ENCODE measurements at places on chromosomes 13 and 19.
A peak's percentile ranks its signal among the peaks of the same experiment; 100 is the strongest.

DNA sequence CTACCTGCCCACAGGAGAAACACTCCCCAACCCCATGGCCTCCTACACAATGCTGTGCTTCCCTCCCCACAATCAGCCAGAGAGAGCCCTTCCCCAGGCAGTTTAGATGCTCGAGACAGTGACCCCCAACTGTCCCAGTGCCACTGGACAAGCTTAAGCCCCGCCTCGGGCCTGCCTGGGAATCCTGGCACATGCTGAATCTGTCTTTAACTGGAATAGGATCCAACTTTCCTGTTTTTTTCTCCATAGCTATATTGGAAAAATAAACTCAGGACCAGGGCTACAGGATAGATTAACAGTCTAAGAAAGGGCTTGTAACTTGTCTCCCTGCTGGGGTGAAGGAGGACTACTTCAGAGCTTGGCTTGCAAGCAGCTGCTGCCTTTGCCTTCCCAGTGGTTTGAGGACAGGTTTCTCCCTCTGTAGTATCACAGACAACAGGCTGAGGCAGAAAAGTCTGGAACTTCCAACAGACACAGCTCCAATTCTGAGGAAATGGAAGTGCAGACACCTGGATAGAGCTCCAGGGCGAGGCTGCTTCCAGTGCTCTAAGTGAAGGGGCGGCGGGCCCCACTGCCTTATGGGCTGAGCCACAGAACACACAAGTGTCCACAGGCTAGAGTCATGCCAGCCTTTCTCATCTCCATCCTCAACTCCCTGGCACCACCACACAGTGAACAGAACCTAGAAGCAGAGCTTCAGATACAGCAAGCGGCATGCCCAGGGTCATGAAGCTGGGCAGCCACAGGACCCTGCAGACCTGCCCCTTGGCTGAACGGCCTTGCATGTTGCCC lies 228.3 kb downstream of the TUBA3C start:
- no peak for DNase-seq

DNA sequence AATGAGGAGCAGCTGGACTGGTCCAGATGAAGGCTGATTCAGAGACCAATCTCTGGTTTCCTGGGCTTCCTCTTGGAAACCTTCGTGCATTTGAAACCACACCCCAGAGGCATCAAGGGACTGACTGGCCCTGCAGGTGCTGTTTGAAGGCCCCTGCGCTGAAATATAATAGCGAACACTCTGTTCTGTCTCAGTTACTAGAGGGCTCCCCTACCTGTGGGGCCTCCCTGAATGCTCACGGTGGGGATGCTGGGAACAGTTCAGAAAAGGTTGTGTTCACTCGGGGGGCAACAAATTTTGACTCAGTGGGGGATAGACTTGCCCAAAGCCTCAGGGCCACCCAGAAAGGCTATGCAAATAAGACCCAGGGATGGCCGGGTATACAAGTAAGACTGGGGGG lies 6.4 kb downstream of the CCDC8 start:
- no peak for DNase-seq

DNA sequence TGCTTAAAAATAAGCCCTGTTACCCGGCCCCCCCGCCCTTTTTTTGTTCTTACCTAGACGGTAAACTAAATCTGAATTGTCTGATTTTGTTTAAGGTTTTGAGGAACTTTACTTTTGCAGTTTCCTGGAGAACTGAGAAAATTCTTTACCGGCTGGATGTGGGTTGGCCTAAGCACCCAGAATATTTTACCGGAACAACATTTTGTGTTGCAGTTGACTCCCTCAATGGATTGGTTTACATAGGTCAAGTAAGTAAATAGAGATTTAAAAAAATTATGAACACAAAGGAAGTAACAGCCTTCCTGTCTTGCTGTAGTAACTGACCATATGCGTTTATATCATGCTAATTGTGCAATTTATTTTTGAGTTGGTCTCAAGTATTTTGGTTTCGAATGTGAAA lies 785 bp downstream of the NHLRC3 start:
- peak; percentile 16 for DNase-seq

GRCh38 chr19:43908659-43909058 lies 26.4 kb downstream of the ZNF45 start:
- no peak for DNase-seq

DNA sequence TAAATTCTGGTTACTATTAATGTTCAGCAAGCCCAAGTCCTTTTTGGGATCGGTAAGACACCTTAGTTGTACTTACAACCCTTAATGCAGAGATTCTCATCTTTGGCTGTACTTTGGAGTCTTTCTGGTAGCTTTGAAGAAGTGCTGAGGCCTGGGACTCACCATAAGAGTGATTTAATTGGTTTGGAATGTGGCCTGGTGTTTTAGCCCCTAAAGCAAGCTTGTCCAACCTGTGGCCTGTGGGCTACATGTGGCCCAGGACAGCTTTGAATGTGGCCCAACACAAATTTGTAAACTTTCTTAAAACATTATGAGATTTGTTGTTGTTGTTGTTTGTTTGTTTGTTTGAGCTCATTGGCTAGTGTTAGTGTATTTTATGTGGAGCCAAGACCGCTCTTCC lies 215.3 kb downstream of the ZIC5 start:
- DNase-seq = no peak

- no peak for DNase-seq
Measured at GRCh38 chr13:33099860-33100259, 83.6 kb downstream of the KL start.

- no peak for DNase-seq
Measured at GRCh38 chr19:45156011-45156630, 4.7 kb downstream of the NKPD1 start.

DNA sequence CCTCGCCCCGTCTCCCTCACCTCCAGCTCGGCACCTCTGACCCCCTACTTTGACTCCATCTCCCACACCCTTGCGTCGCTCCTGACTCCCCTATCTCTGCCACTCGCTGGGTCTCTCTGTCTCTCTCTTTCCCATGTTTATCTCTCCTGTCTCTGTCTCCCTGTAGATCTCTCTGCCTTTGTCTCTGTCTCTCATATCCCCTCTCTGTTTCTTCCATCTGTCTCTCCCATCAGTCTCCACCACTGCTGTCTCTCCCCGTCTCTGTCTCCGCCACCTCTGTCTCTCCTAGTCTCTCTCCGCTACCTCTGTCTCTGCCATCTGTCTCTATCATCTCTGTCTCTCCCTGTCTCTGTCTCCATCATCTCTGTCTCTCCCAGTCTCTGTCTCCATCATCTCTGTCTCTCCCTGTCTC lies 12.4 kb upstream of the BBC3 start:
- DNase-seq = no peak

DNA sequence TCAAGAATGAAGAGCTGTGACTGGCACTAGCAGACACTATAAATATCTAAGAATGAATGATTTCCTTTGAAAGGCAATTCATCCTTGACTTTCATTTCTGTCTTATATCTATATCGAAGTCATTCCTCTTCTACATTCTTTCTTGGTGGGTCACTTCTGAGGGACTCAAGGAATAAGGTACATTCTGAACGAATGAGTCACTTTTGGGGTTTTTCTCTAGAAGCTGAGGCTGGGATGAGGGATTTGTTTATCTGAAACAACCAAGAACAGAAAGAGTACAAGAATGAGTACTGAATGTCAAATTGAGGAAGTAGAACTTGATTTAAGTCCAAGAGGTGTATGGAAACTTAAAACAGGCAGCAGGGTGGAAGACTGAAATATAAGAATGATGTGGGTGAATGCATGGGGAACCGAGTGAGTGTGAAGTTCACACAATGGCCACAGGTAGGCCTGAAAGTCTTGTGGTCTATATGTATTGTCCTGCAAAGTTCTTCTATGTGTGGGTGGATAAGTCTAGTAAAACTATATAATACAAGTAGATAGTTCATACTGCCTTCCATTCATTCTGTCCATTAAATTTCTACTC lies 343.9 kb downstream of the OXGR1 start:
- DNase-seq = no peak

- no peak for DNase-seq
Measured at GRCh38 chr13:111323950-111324651, 3.7 kb downstream of the TEX29 start.

GRCh38 chr19:41217741-41218140 lies 1.3 kb upstream of the AXL start:
- no peak for DNase-seq

DNA sequence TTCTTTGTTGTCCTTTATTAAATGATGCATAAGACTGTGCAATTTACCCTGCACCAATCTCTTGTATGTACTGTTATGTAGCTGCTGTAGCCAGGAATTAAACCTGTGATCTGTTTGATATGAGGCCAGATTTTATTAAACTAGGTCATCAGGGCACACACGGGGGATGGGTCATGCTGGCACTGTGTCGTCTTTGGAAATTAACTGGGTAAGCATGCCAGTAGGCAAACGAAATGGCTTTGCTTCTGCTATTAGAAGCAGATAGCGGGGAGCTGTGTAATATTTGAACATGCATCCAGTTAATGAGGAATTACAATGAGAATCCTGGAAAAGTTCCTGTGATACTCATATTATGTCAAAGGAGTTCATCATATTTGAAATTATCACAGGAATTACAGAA lies 23.5 kb downstream of the MTUS2 start:
- DNase-seq = no peak
